ENCODE measurements at places on chromosomes 7 and 10. TPM values are rescaled to one million over a fixed set of nuclear protein-coding genes. Genes with fewer than 3 reads are reported as not detected.

- no peak for DNase-seq
Observed at GRCh38 chr7:27083646-27084045, 12.2 kb downstream of the HOXA1 start.

- peak; percentile 61 for DNase-seq
Observed at GRCh38 chr10:108911814-108912541, 1011.3 kb downstream of the XPNPEP1 start.

DNA sequence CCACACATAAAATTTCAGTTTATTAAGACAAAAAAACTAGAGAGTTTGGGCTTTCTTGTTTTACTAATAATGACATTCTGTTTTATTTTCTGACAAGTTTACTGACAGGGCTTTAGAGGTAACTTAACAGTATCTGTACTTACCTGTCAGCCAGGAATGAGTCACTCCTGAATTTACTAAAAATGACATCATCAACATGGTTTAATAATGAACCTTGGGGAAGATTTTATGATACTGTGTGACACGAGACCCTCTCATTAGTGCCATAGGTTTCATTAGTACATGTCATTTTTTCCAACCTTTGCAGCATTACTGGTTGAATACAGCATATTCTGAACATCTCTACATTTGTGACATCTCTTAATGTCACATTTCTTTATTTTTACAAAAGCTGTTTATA is 131.1 kb downstream of the KCND2 start:
- DNase-seq, result no peak

DNA sequence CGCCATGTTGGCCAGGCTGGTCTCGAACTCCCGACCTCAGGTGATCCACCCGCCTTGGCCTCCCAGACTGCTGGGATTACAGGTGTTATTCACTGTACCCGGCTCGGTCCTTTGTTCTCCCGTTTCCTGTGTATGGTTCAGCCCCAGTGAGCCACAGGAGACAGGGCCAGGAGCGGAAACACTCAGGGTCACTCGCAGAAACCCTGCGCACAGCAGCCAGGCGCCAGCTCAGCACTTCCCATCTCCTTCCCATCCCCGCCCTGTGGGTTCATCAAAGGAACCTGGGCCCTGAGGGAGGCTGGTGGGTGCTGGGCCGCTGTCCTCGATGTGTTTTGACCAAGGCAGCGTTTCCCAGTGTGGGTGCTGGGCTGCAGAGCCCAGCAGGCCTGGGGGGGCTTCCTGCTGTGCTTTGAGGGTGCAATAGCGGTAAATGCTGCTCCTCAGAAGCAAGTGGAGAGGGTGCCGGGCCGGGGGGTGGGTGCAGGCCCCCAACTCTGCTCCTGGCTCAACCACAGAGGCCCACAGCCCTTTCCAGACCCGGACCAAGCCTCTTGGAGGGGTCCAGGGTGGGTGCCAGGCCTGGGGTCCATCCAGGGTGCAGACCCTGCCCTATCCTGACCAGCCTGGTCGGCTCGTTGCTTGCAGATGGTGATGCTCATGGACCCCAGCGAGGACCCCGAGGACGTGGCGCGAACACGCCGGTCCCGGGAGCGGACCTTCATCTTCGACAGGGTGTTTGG is 15.3 kb upstream of the CHST12 start:
- no peak for DNase-seq

DNA sequence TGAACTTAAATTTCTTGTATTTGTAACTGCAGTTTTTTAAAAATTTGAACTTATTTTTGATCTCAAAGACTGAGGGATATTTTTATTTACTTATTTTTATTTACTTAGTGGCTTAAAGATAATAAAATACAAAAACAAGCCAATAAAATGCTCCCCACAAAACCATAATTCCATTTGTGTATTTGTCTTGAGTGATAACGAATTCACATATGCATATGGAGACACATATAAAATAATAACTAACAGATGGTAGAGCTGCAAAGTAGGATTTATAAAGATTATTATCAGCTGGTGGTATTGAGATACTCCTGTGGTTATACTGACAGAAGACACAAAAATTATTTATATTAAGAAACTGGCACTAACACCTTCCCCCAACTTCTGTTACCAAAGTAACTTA is 90.2 kb upstream of the RPA3 start:
- no peak for DNase-seq

DNA sequence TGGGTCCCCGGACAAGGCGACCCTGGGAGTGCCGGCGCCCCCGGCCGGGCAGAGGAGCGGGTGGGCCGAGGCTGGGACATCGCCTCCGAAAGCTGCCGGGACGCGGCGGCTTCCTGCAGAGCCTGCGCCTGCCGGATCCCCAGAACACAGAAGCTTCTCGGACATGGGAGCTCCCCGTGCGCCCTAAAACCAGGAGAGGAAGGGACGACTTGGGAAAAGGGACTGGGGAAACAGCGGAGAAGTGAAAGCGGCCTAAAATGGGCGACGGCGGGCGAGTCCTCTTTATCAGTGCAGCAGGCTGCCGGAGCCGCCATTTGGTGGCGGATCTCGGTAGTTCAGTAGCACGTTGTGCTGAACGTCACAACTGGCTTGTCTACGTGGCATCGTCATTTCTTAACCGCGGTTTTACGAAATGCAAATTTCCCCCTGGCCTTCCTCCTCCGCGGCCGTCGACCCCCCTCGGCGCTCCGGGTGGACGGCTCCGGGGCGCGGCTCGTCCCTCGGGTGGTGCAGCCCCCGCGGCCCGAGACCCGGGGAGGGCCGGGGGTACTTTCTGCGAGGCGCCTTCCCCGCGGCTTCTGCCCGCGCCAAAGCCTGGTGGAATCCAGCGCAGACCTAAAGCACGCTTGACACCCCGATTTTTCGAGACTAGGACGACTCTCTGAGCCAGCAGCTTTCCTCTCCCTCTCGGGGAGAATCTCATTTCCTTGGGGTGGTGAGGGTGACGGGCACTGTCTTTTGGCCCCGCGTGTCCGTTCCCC is 9.9 kb upstream of the SPAG6 start:
- DNase-seq, result no peak

GRCh38 chr7:330511-331230 is 40.7 kb downstream of the FOXL3 start:
- no peak for DNase-seq

DNA sequence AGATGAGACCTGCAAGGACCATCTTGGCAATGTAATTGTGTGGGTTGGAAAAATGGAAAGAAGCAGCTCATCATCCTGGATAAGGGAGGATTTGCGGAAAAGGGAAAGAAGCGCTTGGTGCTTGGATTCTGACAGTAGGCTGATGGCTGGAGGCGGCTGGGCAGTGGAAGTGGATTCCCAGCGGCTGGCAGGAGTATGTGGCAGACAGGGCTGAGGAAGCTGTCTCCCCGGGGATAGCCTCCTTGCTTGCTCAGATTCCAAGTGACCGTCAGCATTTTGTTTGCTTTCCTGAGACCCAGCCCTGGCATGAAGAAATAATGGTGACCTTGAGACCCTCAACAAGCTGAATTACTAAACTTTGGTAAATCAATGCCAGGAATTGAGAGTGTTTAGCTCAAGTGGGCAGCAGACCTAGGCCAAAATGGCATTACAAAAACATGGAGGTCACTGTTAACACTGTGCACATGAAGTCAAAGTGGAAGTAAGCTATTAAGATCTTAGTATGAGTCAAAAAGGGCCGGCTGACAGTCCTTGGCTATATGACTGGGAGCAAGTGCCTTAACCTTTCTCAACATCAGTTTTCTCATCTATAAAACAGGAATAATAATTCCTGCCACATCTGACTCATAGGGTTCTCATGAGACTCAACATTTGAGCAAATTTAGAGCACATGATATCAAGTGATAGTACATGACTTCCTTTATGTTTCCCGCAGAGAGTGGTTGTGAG is 21.3 kb downstream of the SLC25A28 start:
- no peak for DNase-seq

The COX15 gene
- total RNA-seq, result 32.2 TPM

The VSTM2A gene
- not detected for total RNA-seq

Data from breast epithelium (tissue), 4 donors.